ENCODE measurements at places on chromosomes 1 and 21.
A peak's percentile ranks its signal among the peaks of the same experiment; 100 is the strongest.

GRCh38 chr1:204640578-204640977 lies 45.0 kb downstream of the LRRN2 start:
- DNase-seq: no peak

DNA sequence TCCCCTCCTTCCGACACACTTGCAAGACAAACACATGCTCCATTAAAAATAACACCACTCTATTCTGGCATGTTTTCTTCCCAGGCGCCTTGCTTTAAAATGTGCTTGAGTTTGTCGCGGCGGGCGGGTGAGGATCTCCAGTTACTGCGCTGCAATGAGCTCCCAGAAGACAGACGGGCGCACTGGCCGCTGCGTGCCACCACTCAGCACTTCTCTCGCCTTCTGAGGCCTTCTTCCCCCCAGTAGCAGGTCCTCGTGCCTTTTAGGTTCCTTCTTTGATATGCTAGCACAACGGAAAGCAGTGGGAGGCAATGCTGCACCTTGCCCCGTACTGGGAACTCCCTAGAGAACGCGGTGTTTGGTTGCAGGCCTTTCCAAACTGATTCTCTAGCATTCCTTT lies 279.5 kb upstream of the NR5A2 start:
- no peak for DNase-seq

- no peak for DNase-seq
These were observed 270.8 kb downstream of the COL11A1 start for GRCh38 chr1:102837551-102837950.

DNA sequence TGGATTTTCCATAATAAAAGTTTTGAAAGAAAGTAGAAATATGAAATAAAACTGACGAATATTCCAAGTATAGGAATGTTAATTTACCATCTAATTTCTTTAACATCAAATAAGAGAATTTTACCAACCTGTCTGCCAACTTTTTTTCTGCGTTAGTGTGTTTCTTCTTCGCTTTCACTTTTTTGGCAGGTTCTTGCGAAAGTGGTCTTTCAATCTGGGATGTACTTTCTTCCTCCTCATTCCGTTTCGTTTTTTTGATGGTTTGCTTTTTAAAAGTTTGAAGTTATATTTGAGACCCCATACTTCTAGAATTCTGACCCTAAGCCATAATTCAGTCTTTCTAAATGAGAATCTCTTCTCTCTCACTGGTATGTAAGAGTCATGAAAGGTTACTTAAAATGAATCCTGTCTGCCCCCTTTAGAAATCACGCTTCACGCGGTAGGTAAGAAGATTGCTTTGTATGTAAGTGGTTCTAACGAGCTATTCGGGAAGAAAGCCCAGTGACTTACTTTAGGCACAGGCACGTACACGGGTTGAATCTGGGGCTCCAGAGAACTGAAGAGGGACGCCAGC lies 580 bp downstream of the RBM34 start:
- no peak for DNase-seq

DNA sequence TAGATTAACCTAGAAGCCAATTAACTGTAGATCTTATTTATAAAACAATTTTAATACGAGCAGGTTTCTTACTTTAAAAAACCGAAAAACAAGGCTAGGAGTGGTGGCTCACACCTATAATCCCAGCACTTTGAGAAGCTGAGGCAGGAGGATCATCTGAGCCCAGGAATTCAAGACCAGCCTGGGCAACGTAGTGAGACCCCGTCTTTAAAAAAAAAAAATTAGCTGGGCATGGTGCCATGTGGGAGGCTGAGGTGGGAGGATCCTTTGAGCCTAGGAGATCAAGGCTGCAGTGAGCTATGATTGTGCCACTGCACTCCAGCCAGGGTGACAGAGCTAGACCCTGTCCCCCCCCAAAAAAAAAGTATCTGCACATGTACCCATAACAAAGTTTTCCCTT lies 89.3 kb upstream of the QSOX1 start:
- no peak for DNase-seq

GRCh38 chr1:232285138-232285537 lies 344.8 kb downstream of the SIPA1L2 start:
- no peak for DNase-seq

GRCh38 chr1:53568540-53568939 lies 109.3 kb downstream of the DMRTB1 start:
- no peak for DNase-seq

DNA sequence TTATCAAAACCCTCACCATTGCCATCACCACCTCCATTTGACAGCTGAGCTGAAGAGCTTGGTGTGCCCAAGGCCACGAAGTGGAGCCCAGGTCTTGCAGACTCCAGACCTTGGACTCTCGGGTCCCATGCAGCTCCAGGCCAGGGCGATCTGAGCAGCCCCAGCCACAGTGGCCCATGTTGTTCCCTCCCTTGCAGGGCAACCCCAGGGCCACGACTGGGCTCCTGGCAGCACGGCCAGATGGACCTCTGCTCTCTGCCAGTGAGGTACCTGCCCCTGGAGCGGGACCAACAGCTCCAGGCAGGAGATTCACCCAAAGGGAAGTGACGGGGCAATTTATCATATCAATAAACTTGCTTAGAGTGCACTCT lies 182.7 kb upstream of the VAMP3 start:
- no peak for DNase-seq

GRCh38 chr1:155996166-155996565 lies 17.8 kb upstream of the ARHGEF2 start:
- no peak for DNase-seq

DNA sequence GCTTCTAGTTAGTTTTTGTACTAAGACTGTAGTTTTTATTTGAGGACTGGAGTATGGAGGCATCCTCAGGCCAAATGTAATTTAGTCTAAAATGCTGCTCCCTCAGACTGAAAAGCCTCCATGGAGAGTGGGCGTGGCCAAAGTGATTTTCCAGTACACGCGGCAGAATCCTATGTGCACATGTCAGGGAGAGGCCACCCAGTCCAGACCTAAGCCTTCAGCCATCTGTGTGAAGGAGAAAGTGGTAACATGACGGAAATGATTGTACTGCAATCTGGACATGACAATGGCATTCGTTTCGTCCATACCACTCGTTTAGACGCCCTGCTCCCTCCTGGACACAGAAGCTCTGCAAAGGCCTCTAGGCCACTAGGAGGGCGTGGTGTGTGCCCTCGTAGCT lies 56.2 kb downstream of the PCP4 start:
- no peak for DNase-seq

DNA sequence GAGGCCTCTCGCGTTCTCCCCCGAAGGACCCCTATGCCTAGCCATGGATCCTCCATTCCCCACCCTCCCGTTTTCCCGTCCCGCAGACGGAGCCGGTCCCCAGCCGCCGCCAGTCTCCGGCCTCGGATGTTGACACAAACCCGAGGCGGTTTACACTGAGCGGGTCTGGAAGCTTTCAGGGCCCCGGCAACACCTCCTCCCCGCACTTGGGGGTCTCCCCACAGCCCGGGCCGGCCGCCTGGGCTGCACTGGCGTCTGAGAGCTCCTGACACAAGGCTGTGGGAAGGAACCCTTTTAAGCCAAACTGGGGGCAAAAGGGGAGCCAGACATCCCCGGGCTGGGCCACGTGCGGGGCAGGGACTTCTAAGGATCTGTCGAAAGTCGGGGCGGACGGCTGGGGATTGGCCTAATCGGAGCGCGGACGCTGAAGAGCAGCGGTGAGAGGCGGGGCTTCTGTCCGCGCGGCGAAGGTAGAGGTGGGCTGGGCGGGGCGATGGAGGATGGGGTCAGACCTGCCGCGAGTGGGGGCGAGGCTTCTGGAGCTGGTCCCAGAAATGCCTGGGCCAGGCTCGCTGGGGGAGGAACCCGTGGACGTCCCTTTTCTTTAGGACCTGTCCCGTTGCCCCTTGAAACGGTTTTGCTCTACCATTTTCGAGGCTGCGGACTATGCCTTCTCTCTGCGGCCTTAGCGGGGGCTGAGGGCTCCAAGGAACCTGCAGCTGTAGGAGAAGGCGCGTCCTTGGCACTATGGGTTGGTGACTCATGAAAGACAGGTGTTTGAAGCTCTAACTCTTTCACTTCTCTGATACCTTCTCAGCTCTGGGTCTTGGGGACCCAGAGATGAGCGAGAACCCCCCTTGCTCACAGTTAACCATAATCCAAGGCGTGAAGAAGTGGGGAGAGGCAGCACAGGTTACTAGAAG lies 1.2 kb upstream of the HPCAL4 start:
- peak; percentile 58 for DNase-seq

DNA sequence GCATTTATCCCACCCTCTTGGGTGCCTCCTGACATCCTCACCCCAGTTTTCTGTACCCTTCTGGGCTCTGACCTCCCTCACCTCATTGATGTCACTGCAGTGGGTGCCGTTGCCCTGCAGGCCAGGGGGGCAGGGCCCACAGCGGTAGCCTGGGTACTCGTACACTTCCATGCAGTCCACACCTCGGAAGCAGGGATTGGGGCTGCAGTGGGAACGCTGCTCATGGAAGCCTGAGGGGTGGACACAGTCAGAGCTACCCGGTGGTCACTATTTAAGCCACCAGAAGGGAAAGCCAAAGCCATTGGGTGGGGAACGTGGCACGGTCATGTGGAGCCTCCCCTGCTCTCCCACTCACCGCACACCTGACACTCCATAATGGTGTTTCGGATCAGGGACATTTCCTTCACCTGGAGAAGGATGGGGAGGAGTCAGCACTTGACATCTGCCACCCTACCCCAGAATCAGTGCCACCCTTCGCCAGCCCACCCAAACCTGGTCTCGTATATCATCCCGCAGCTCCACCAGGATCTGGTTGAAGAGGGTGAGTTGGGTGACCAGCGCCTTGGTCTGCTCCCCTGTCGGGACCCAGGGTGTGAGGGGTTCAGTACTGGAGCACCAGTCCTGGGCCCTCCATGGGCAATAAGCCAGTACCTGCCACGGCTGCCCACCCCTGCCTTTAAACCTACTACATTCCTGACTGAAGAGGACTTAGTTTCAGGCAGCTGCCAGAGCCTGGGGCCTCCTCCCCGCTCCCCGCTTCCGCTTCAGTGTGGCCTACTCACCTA lies 4.8 kb downstream of the THBS3 start:
- DNase-seq: no peak

- DNase-seq: no peak
These were observed 15.5 kb upstream of the CCDC27 start for GRCh38 chr1:3736708-3737107.

DNA sequence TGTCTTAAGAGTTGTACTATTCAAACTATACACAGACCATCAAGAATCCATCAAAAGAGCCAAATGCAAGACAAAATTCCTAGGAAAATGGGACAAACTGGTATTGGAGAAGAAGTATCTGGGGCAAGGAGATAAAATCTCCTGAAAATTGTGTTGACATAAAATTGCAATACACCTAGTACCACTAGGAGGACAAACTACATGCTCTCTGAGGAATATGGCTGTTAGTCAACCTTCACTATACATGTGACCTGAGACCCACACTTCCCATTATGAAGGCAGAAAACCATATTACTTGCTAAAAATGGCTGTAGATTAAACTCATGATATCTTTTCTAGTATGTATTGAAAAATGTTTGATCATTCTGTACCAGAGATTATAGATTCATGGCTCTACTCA lies 30.0 kb downstream of the IRF2BP2 start:
- no peak for DNase-seq

DNA sequence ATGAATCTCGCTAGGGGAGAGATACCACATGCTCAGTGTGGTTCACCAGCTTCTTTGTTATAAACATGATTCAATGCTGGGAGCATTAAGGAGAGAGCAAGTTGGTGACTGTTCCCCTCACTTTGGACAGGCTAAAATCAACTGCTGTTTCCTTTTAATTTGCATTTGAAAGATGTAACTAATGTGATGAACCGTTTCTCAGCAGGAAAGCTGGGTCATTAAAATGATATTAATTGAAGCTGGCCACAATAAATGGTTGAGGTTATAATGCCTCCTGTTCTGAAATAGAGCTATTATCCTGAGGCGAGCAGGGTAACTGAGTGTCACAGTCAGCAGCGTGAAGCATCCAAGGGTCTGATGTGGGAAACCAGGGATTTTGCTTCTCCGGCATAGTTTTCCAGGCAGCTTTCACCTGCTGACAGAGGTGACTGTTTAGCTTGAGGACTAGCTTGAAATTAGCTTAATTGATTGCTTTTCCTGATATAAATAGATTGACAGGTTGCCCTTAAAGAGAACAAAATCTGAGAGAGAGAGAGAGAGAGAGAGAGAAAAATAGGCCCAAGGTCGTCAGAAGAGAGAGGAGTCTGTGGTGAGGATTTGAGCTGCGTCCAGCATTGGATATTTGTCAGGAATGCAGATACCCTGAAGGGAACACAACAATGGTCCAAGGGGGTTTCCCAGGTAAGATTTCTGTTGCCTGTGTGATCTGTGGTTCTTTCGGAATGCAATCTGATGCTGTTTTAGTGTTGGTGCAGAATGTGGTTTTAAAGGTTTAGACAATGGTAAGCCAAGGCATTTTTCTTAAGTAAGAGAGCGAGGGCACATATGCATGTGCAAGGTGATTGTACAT lies 209.7 kb downstream of the PATJ start:
- DNase-seq: no peak

DNA sequence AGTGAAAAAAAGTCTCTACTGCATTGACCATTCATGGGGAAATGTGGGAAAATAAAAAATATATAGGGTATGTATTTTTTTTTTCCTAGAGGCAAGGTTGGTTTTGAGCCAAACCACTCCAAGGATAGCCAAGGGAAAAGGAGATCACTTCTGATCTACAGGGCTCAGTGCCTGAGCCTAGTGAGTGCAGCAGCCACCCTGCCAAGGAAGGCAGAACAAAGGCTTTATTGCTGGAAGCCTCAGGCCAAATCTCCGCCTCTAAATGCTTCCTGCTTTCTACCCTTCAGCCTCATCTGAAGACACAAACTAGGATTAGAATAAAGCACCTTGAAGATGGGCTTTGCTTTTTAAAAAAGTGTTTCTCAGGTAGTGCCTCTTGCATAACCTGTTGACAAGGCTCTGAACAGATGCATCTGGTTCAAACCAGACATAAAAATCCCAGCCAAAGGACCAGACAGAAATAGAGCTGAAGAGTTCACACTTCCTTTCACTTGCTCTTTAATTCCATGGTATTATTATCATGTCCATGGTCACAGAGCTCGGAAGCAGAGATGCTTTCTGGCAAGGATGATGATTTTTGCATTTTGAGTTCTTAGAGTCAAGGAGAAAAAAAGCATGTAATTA lies 10.5 kb downstream of the C1orf115 start:
- DNase-seq: no peak

DNA sequence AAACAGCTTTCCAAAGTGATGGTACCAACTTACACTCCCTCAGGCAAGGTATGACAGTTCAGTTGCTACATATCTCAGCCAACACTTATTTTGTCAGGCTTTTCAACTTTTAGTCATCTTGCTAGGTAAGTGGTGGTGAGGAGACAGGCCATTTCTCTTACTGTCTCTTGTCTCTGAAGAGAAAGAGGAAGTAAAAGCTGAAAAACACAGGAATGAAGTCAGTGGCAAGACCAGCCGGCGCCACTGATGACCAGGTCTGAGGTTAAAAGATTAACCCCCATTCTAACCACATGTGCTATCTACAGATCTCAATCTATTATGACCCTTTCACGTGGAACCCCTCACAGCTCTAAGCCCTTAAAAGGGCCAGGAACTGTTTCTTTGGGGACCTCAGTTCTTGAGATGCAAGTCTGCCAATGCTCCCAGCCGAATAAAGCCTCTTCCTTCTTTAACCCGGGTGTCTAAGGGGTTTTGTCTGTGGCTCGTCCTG lies 4.2 kb downstream of the ADCY10 start:
- DNase-seq: no peak

GRCh38 chr1:26785611-26786436 lies 1.9 kb upstream of the PIGV start:
- peak; percentile 30 for DNase-seq

- no peak for DNase-seq
These were observed 10.4 kb downstream of the SLC66A1 start for GRCh38 chr1:19322481-19322880.

Data from CD4-positive, alpha-beta T cell treated with Interleukin-17A for 4 hours (primary cell).